AG09309 (cell line): ENCODE measurements at places on chromosomes 13 and 19.

DNA sequence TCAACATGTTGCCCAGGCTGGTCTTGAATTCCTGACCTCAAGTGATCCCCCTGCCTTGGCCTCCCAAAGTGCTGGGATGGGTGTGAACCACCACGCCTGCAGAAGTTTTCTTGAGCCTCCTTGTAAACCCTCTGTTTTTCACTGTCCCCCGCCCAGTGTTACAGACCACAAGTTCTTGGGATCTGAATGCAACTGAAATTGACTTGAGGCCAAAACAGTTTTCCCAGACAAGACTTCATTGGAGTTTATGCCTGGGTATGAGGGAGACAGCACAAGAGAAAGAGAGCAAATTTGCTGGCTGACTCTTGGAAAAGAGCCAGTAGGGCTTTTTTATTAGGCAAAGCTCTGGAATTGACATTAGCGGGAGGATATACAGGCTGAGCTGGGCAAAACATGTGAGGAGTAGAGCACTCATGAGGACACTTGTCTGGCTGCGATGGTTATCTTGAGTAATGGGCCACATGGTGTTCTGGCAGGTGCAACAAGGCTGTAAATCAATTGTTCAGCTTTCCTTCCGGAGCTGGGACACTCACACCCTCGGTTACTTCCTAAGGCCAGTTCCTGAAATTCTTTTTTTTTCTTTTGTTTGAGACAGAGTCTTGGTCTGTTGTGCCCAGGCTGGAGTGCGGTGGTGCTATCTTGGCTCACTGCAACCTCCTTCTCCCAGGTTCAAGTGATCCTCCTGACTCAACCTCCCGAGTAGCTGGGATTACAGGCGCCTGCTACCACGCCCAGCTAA, 12.7 kb upstream of the HNRNPL start:
- DNase-seq: peak; percentile 59

DNA sequence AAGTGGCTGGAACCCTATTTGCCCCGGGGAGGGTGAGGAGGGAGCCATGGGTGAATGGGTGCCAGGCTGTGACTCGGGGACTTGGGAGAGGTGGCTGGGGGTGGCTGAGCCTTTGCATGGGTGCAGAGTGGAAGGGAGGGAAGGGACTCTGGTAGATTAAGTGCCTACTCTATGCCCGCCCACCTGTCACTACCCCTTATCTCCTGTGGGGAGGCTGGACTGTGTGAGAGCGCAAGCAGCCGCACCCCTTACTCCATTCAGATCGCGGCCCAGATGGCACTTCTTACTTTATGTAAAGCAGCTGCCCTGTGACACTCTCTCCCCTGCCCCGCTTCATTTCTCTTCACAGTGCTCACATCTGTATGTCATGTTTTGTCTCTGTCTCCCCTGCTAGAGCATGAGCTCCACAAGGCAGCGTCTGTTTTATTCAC, 2.9 kb downstream of the KASH5 start:
- DNase-seq: no peak

- no peak for DNase-seq
These were observed 148.5 kb upstream of the FREM2 start for GRCh38 chr13:38538422-38538821.

DNA sequence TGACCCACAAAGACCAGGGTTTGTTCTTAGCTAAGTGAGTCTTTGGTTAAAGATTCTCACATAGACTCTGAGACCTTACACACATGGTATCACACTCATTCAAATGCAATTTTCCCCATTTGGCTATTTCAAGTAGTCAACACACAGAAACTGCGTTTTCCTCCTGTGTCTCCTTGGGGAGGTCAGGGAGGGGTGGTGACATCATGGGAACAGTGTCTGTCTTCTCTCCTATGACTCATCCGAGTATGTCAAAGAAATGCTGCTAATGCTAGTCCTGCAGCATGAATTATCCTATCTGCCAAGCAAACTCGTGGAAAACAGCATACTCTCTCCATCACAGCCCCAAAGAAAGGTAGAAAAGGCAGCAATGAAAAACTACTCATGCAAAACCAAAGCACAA, 100.2 kb downstream of the ENOX1 start:
- DNase-seq: no peak

DNA sequence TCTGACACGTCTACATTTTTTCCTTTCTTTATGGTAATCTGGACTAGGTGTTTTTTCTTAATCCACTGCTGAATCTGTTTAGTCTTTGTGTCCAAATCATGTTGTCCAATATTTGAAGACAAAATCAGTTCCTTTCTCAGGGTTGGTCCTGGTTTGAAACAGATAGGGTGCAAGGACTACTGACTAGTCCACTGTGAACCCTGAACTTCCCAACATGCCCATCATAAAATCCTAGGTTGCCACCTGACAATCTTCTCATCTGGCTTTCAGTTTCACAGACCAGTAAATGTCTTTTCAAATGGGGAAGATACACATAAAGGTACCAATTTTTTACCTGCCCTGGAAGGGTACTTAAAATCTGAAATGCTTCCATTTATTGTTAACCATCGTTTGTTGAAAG, 12.7 kb downstream of the GTF3A start:
- no peak for DNase-seq

- peak; percentile 24 for DNase-seq
These were observed 1775.1 kb upstream of the PCDH20 start for GRCh38 chr13:63190742-63191141.
